ENCODE measurements at places on chromosomes 7 and 10. TPM values are rescaled to one million over a fixed set of nuclear protein-coding genes. Genes with fewer than 3 reads are reported as not detected.

MSMB gene
- not detected for total RNA-seq

AS3MT gene
- total RNA-seq = 7.6 TPM

RADIL gene
- 1.3 TPM for total RNA-seq

NKX6-2 gene
- not detected for total RNA-seq

OR2F2 gene
- not detected for total RNA-seq

DPYSL4 gene
- total RNA-seq = 1.3 TPM

MYL7 gene
- not detected for total RNA-seq

ST8SIA6 gene
- not detected for total RNA-seq

CLCN1 gene
- not detected for total RNA-seq

GDF10 gene
- 44.9 TPM for total RNA-seq

ASB4 gene
- not detected for total RNA-seq

Data from smooth muscle cell of trachea (primary cell).